ENCODE measurements at places on chromosomes 4 and X. TPM values are rescaled to one million over a fixed set of nuclear protein-coding genes. Genes with fewer than 3 reads are reported as not detected.
A peak's percentile ranks its signal among the peaks of the same experiment; 100 is the strongest.

FGF5 gene
- total RNA-seq, result 0.64 TPM

SLC16A2 gene
- total RNA-seq, result 9.0 TPM

CFAP99 gene
- not detected for total RNA-seq

PROM1 gene
- 105 TPM for total RNA-seq

HS3ST1 gene
- 3.4 TPM for total RNA-seq

RRH gene
- 0.33 TPM for total RNA-seq

DNA sequence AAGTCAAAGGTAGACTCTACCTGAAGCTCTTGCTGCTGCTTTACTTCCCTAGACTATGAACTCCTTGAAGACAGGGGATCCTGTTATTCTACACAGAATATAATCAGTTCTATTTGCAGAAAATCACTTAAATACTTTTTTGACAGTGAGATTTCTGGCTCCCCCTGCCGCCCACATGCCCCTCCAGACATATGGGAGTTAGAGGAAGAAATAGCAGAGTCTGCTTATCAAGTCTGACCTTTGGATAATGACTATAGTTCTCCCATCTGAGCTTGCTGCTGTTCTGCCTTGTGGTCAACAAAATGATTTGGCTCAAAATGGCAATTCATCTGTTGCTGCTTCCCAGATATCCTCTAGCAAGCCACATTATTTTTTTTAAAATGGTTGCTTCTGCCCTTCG is 101.1 kb downstream of the ENOX2 start:
- H3K4me3 ChIP-seq, result no peak overlapping the region
- H3K27ac ChIP-seq, result no peak overlapping the region
- DNase-seq, result no peak
- H3K4me1 ChIP-seq, result peaks cover 11% of the 10 kb centered on the region
- H3K27me3 ChIP-seq, result no peaks in the 10 kb centered on the region
- no peaks in the 10 kb centered on the region for H3K36me3 ChIP-seq

DNA sequence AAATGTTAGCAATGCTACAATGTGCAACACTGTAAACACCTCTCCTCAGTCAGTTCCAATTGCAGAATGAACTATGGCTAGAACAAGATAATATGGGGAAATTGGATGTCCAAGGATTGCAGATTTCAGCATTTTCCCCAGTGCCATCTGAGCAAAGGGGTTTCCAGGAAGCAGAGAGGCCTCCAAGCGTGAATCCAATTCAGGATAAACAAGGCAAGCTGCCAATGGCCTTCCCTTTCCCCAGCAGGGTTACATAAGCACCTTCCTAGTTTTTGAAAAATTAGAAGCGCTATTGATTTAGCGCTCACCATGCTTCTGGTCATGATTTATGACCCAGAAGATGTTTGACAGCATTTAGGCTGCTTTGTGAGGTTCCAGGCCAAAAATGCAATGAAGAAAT is 223.0 kb upstream of the GATB start:
- H3K27me3 ChIP-seq, result no peaks in the 10 kb centered on the region
- no peaks in the 10 kb centered on the region for H3K36me3 ChIP-seq
- no peak overlapping the region for H3K27ac ChIP-seq
- no peak overlapping the region for H3K4me3 ChIP-seq

GRCh38 chrX:13168269-13168668 is 123.8 kb upstream of the FAM9C start:
- H3K4me3 ChIP-seq, result no peak overlapping the region
- H3K36me3 ChIP-seq, result no peaks in the 10 kb centered on the region
- H3K27ac ChIP-seq, result peak overlapping the region; percentile 62
- no peaks in the 10 kb centered on the region for H3K27me3 ChIP-seq
- H3K4me1 ChIP-seq, result peaks cover 20% of the 10 kb centered on the region
- DNase-seq, result no peak

- peaks cover under 1% of the 10 kb centered on the region for H3K27me3 ChIP-seq
- no peaks in the 10 kb centered on the region for H3K4me1 ChIP-seq
- H3K4me3 ChIP-seq, result no peak overlapping the region
- no peak overlapping the region for H3K27ac ChIP-seq
- no peak for DNase-seq
- no peaks in the 10 kb centered on the region for H3K36me3 ChIP-seq
Observed at GRCh38 chrX:154791467-154791866, 13.8 kb downstream of the MPP1 start.

GRCh38 chr4:108683479-108683878 is 33.1 kb downstream of the OSTC start:
- no peaks in the 10 kb centered on the region for H3K36me3 ChIP-seq
- no peak overlapping the region for H3K27ac ChIP-seq
- no peak for DNase-seq
- H3K4me3 ChIP-seq, result no peak overlapping the region

GRCh38 chr4:147378780-147379179 is 102.1 kb upstream of the EDNRA start:
- H3K4me3 ChIP-seq, result no peak overlapping the region
- H3K27me3 ChIP-seq, result no peaks in the 10 kb centered on the region
- H3K36me3 ChIP-seq, result no peaks in the 10 kb centered on the region
- H3K27ac ChIP-seq, result no peak overlapping the region

DNA sequence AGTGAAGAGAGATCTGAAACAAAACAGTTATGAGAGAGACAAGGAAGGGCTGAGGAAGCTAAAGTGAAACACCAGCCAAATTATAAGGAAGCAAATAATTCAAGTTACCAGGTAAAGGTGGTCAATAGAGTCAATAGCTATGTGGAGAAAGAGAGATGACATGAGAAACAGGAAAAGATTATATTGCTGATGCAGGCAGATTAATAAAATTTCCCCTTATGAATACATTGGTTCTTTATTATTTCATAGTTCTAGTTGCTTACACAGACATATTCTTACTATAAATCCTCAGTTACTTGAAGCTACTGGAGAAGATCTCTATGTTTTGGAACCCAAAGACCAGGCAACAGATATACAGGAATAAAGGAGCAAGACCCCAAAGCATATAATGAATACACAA is 273.7 kb upstream of the CTSO start:
- no peak for DNase-seq
- no peaks in the 10 kb centered on the region for H3K36me3 ChIP-seq
- no peak overlapping the region for H3K4me3 ChIP-seq
- no peaks in the 10 kb centered on the region for H3K27me3 ChIP-seq
- H3K27ac ChIP-seq, result no peak overlapping the region

DNA sequence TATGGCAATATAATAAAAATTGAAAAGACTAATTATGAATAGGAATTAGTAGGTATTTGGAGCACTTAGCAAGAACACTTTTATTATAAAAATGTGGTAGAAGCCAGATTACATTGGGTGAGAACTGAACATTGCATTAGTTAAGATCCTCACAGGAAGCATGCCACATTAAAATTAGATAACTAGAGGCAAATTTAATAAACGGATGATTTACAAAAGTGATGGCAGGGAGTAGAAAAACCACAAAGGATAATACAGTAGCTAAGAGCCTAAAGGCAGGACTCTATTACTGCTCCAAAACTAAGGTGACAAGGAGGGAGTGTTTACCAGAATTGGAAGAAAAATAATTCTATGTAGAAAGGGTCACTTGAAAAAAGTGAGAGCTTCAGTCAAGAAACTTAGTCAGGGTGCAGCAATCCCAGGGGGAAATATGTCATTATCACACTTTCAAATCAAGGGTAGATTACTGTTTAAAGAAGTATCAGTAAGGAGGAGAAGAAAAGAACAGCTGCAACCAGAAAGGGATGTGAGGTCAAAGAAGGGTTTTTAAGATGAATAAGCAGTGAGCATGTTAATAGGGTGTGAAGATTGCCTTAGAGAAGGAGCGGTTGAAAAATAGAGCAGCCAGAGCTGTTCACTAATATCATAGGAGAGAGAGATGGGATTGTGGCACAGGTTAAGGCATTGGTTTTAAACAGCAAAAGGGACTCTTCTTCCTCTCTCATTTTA is 84.6 kb downstream of the NDST4 start:
- no peaks in the 10 kb centered on the region for H3K36me3 ChIP-seq
- no peaks in the 10 kb centered on the region for H3K27me3 ChIP-seq

DNA sequence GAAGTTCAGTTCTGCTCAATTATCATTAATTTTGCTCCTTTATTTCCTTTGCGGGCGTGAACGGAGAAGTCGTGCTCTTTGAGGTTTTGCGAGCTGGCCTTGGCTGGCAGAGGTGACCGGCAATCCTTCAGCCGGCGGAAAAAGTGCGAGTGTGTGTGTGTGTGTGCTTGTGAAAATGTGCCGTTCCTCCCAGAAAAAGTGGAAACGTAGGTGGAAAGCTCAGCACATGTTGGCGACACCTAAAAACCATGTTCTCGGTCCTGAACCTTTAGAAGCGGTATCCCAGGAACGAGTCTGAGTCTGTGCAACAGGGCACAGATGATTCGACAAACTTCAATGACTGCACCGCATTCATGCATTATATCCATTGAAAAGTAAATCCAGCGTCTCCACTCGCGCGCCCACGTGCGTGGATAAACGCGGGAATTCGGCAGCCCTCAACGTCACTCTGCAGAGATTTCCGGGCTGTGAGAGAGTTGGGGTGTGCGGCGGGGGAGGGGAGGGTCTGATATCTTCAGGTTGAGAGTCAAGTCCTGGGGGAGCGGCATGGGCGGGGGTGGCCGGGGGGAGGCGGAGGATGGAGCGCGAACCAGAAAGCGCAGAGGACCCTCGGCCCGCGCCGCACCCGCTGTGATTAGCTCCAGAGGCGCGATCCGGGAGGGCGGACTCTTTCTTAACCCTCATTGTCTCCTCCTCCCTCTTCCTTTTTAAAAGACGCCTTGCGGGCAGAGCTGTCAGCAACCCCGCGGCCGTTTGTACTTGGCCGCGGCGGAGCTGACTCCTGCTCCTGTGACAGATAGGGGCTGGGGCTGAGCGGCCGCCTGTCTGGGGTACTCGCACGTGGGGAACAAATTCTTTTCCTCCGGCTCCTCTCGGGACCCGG is at the start of gene SHISA3:
TSS of gene SHISA3 (plus strand) at position 737 of the 883 bp plus-strand sequence. CDS start 569 bp downstream, outside the sequence.
- peak within 1 kb of the TSS; percentile 70 for H3K4me3 ChIP-seq
- no peak for DNase-seq
- H3K36me3 ChIP-seq, result no peaks in the 10 kb centered on the region
- H3K27ac ChIP-seq, result peak within 1 kb of the TSS; percentile 3

GRCh38 chrX:69307756-69308155 is 142.5 kb upstream of the PJA1 start:
- H3K36me3 ChIP-seq, result no peaks in the 10 kb centered on the region
- peaks cover 10% of the 10 kb centered on the region for H3K27me3 ChIP-seq
- H3K4me1 ChIP-seq, result peaks cover 5% of the 10 kb centered on the region
- no peak overlapping the region for H3K4me3 ChIP-seq
- H3K27ac ChIP-seq, result no peak overlapping the region
- DNase-seq, result no peak

- DNase-seq, result peak; percentile 60
- no peaks in the 10 kb centered on the region for H3K27me3 ChIP-seq
- no peaks in the 10 kb centered on the region for H3K36me3 ChIP-seq
- peaks cover 13% of the 10 kb centered on the region for H3K4me1 ChIP-seq
- H3K27ac ChIP-seq, result no peak overlapping the region
- H3K4me3 ChIP-seq, result no peak overlapping the region
Observed at GRCh38 chr4:139099366-139099982, 77.5 kb downstream of the ELF2 start.

GRCh38 chr4:46393606-46394005 is 3.7 kb upstream of the GABRA2 start:
- H3K27ac ChIP-seq, result no peak overlapping the region
- DNase-seq, result no peak

Measured in progenitor cell of endocrine pancreas (in vitro differentiated cells).